ENCODE measurements at places on chromosomes 11 and 22.
A peak's percentile ranks its signal among the peaks of the same experiment; 100 is the strongest.

- DNase-seq = peak; percentile 98
These were observed 26.1 kb downstream of the GDPD5 start for GRCh38 chr11:75499423-75500190.

DNA sequence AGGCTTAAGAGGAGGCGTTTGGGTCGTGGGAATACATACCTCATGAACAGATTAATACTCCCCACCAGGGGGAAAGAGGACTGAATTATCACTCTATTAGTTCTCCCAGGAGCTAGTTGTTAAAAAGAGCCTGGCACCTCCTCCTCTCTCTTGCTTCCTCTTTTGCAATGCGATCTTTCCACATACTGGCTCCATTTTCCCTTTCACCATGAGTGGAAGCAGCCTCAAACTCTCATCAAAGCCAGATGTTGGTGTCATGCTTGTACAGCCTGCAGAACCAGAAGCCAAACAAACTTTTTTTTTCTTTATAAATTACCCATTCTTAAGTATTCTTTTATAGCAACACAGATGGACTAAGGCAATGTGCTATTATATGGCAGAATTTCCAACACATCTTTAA lies 258.5 kb downstream of the FAM76B start:
- DNase-seq = peak; percentile 65

GRCh38 chr22:47337161-47337621 lies 574.7 kb downstream of the TBC1D22A start:
- peak; percentile 84 for DNase-seq

- DNase-seq = peak; percentile 47
These were observed 102.6 kb downstream of the RELT start for GRCh38 chr11:73478737-73479347.

Data from fibroblast of villous mesenchyme (primary cell).